ENCODE measurements at places on chromosomes 4 and X.

DNA sequence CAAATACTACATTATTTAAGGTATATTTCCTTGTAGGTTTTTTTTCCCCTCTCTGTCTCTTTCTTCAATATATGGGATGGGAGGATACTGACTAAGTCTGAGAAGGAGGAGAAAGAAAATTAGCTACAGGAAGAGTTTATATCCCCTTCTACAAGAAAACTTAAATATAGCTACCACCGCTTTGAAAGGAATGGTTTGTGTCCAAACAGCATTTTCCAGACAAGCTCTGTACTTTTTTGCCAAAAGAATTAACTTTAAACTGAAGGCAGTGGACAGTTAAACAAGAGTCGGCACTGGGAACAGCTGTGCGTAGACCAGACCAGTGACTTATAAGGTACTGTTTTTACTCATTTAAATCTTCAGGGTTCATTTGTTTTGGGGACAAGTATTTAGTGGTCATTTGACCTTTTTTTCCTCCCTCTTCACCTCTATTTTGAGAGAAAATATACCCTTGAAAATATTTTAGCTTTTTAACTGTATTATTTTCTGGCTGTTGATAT, 303.7 kb downstream of the ARHGAP24 start:
- DNase-seq: no peak

GRCh38 chr4:153988492-153989363, 199.8 kb upstream of the SFRP2 start:
- DNase-seq: no peak

GRCh38 chr4:1771555-1772305, 21.4 kb upstream of the FGFR3 start:
- DNase-seq: no peak

- DNase-seq: no peak
Measured at GRCh38 chr4:39631700-39632079, 7.0 kb downstream of the SMIM14 start.

DNA sequence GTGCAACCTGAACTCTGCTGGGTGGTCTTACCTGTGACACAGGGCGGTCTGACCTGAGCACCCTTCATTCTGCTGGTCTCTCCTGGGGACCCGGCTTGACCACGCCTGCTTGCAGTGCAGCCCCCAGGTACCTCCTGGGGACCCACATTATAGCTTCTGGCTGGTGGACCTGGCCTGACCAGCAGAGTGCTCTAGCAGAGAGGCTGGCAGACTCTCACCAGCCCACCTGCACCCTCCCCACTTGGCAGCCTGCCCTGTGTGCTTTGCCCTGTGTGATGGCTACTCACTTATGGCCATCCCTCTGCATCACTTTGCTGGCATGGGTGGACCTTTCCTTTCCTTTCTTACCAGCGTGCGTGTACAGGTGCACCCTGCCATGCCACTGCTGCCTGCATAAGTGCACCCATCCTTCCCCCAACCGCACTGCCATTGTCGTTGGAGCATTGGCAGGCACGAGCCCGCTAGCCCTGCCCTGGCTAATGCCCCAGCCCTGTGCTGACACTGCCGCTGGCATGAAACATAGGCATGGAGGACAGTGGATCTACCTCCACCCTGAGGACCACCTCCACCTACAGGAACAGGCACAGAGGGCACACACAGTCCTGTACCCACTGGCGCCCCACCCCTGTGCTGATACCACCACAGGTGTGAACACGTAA, 21.5 kb upstream of the H2AZ1 start:
- DNase-seq: no peak

DNA sequence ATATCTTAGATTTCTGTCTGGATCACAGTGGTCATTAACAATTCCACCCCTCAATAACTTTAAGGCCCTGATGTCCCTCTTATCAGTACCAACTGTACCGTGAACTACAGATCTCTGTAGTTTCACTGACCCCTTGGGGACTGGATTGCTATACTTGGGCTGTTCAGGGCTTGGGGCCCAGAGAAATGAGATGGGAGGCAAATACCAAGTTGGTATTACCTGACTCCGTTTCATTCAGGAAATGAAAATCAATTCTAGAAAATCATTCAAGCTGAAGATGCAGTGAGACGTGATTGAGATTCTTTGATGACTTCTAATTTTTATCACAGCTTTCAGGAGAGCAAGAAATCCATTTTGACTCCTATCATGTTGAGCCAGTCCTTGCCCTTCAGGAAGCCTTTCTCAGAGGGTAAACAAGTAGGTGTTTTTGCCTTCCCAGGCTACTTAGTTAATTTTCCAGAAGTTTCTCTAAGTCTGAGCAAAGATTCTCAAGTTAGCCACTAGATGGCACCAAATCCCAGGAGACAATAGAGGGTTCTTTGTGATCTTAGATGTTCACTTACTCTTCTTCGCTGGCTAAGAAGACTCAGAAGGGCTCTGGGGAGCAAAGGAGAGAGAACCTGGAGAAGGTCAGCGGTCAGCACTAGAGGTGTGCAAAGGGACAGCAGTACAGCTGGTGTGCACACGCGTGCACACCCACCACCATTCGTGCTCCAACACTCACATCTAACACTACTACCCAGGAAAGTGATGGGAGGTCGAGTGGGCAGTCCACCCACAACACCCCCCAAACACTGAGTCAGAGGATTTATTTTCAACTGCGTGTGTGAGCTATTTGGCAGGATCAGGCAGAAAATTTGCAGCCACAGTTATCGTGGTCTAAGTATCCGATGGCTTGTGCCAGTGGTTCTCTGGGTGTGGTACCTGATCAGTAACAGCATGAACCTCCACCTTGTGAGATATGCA, 7.4 kb downstream of the HNRNPH2 start:
- peak; percentile 54 for DNase-seq

DNA sequence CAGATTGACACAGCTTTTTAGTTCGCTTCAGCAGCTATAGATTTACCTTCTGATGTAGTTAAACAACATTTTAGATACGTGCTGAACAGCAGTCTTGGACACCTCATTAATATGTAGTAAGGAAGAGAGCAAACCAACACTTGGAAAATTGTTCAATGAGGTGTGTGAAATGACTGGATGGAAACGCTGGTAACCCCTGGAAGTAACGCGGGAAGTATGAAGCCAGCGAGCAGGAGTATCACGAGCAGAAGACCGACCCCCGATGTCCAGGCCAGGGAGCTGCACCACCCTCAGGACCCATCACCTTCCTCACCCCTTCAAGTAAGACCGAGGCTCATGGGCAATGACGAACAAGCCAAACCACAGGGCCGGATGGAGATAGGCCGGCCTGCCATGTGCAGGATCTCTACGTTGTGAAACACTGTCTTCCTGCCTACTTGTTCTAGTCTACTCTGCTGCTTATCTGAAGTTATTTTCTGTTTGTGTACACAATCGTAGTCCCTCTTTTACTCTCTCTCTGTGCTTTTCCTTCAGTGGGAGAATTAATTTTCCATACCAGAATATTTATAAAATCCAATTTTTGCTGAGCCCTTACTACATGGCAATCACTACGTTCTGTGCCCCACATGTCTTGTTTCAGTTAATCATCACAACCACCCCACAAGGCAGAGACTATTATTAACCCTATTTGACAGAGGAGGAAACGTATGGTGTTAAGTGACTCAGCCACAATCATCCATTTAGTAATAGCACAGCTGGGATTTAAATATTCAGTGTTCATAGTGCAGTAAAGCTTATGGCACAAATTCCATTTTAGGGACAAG, 221.7 kb downstream of the APBB2 start:
- peak; percentile 58 for DNase-seq

- DNase-seq: no peak
Measured at GRCh38 chr4:136934601-136935000, 597.7 kb downstream of the PCDH18 start.

- DNase-seq: no peak
Measured at GRCh38 chr4:39394706-39395105, 12.0 kb upstream of the KLB start.

DNA sequence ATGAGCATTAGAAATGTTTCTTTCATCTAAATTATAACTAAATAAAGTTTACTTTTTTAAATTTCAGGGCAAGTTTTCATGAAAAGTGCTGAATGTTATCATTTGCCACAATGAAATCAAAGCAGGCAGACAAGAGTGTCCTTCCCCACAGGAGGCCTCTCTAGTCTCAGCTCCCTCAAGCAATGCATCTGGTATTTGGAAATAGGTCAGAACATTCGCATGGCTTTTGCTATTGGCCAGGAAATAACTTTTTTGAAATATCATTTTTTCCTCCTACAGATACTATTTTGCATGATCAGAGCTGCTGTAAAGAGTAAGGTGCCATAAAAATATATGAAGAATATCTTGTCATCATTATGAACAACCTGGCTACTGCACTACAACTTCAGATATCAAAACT, 41.1 kb downstream of the MAD2L1 start:
- no peak for DNase-seq

- DNase-seq: no peak
Measured at GRCh38 chr4:155529272-155529671, 137.4 kb upstream of the GUCY1A1 start.

DNA sequence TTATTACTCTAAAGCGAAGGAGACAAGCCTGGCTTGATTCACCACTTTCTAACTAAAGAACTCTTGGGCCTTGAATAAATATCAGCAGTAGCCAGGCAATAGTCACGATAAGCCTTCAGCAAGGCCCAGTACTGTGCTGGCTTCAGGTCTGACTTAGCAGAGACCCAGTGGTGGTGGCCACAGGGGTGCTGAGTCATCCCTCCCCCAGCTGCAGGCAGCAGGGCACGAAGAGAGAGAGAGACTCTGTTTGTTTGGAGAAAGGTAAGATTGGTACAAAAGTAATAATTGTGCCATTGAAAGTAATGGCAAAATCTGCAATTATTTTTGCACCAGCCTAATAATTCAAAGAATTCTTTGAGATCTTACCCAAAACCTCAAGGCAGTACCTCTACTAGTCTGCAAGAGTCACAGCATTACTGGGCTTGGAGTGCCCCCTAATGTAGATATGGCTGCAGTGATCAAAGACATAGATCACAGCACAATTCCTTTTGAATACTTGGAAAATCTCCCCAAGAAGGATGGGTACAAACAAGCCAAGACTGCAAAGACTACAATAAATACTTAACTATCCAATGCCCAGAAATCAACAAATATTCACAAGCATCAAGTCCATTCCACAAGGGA, 159.5 kb upstream of the USP38 start:
- DNase-seq: peak; percentile 20

GRCh38 chr4:174215961-174216680, 67.3 kb downstream of the FBXO8 start:
- DNase-seq: no peak

DNA sequence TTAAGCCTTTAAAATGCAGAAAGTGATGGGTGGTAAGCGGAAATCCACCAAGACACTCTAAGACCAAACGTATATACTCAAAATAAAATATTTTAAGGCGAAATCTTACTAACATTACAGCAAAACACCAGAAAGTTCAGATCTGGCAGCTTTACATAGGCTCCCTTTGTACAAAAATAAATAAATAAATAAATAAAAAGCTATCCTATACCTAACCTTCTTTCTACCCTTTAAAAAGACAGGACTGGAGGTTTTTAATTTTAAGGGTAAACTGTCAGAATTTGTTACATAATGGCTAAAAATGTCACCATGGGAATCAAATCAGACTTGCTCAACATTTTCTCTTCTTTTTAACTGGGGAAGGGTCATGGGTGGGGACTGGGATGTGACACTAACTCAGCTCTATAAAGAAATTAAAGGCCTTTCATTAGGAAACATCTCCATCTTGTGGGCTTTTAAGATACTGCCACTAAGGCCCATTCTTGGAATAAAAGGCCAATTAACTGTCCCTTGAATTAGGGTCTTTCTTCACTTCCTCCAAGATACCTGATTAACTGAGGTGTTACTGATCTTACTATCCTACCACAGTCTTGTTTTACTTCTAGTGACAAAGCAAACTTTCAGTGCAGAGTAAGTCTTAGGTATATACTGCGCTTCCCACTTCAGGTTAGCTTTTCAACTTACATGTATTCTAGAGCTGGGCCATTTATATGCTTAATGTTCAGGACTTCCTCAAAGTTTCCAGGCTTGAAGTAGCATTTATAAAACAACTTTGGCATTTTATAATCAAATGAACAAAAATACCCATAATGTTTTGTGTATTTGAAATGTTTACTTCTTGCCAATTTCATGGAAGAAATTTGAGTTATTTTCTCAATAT, 13.3 kb downstream of the HNRNPD start:
- no peak for DNase-seq

DNA sequence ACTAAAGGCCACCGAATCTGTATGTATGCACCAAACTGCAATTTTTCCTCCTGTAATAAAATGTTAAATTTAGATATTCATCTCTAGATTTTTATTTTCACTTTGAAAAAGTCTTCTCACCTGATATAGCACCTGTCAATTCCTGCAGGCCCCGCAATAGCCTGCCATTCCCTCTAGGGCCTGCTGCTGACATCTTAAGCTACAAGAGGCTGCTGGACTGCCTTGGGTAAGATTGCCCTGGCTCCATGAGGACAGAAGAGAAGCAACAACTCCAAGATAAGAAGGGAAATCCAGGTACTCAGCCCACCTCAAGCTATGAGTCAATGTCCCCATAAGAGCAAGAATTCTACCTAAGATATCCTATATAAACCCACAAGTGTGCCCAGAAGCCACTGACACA, 230.2 kb upstream of the AGTR2 start:
- no peak for DNase-seq

Data from AG09309 (cell line).